NCI-H524 (cell line): ENCODE measurements at places on chromosomes 1 and 21.
A peak's percentile ranks its signal among the peaks of the same experiment; 100 is the strongest.

DNA sequence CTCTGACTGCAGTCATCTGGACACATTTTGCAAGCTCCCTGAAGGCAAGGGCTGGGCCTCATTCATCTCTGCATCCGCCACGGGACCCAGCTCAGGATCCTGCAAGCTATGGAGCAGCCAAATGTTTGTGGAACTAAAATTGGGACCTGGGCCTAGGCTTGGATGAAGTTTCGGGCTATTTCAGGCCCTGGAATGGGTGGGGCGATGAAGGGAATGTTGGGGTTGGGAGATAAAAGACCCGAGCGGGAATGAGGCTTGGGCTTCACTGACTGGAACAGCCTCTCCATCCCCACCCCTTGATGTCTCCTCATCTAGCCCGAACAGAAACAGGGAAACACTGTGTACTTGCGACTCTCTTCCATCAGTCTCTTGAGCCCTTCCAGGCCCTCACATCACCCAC lies 7.3 kb upstream of the AHCYL1 start:
- DNase-seq: no peak

DNA sequence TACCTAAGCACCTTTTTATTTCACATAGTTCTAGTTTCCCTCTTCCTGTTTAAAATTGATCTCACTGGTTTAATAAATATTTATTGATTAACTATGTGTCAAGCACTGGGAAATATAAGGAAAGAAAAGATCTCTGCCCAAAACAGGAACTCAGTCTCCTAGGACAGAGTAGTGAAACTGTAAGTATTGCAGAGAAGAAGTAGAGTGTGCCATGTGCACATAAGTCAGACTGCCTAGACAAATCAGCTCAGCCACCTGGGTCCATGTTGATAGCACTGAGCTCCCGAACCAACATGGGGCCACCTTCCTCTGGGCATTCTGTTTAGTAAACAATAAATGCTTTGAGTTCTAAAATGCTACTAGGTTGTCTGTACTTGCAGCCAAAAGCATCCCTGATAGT lies 9.8 kb upstream of the SSX2IP start:
- DNase-seq: peak; percentile 23

GRCh38 chr1:101026430-101026788 lies 825 bp upstream of the DPH5 start:
- no peak for DNase-seq

DNA sequence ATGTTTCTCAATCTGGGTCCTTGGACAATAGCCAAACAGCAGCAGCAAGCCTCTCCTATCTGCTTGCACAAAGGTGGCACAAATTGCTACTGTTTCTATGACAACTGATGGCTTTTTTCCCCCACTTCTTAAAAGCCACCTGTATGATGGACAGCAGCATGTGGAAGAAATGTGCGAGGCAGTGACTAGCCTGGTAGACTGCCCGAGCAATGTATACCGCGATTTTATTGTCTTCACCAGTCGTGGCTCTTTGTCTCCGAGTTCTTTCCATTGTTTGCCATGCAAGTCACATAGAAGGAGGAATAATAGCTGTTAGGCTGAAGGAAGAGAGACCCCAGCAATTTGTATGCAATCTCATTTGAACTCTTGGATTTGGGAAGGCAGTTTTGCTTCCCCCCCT lies 79.4 kb downstream of the S1PR1 start:
- peak; percentile 91 for DNase-seq

GRCh38 chr1:39631361-39632322 lies 7.8 kb downstream of the HEYL start:
- no peak for DNase-seq

- no peak for DNase-seq
Observed at GRCh38 chr21:41345934-41346685, 15.7 kb upstream of the MX2 start.

DNA sequence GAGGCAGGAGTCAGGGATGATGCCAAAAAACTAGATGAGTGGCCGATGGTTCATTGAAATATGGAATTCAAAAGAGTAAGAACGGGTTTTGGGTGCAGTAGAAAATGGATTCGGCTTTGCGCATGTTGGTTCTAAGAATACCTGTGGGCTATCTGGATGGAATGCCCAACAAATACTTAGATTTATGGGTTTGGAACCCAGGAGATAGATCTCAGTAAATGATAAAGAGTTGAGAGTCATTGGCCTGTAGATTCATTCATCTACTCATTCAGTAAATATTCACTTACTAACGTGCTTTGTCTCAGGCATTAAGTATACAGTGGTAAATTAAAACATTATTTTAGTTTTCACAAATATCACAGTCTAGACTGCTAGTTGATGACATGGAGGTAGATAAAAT lies 247.7 kb downstream of the NFIA start:
- no peak for DNase-seq

GRCh38 chr1:60031146-60031545 lies 42.4 kb downstream of the C1orf87 start:
- DNase-seq: peak; percentile 18

DNA sequence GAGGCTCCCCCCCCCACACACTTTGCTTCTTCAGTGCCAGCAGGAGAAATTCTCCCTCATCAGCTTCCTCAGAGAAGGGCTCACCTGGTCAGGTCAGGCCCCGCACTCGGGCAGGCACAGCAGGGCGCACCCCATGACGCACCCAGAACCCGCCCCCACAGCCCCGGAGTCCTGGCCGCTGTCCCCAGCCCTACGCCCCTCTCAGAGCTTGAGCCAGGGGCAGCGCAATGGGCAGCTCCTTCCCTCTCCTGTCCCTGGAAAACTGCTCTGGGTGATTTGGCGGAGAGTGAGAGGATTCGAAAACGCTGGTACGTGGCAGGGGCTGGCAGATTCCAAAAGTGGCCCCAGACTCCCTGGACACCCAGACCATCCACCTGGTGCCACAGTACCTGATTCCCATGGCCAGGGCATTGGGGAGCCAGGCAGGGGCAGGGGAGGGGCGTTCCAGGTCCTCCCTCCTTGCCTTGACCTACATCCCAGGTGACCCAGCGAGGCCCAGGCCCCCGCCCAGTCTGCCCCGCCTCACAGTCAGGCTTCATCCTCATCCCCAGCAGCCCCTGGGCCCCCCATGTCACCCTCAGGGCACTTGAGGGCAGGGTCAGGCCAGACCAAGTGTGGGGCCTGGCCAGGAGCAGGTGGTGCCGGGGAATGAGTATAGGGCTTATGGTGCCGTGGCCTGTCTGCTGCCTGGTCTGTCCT lies 23.7 kb downstream of the RRP1 start:
- no peak for DNase-seq

- DNase-seq: no peak
Observed at GRCh38 chr1:20312818-20313217, 22.1 kb downstream of the VWA5B1 start.
